ENCODE measurements at places on chromosomes 11 and 22.
A peak's percentile ranks its signal among the peaks of the same experiment; 100 is the strongest.

DNA sequence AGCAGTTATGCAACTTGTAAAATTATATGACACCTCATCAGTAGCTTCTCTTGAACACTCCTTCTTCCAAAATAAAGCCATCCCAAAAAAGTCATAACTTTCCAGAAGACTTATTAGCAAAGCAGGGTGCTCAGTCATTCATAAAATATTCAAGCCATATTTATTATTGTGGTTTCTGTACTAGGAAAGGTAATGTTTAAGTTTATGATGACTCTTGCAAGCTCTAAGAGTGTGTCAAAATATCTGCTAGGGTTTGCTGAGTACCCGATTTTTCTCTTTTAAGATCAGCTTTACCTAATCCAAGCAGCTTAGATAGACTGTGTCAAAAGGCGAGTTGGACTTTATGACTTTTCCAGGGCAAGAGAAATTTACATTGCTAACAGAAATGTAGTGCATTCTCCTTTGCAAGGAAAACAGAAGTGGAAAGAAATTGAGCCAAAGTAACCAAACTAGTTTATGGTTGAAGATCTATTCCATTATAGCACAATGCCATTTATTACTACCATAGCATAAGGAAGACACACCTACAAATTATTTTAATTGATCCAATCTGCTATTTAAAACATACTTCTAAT, 98.0 kb upstream of the SOX6 start:
- DNase-seq, result no peak

DNA sequence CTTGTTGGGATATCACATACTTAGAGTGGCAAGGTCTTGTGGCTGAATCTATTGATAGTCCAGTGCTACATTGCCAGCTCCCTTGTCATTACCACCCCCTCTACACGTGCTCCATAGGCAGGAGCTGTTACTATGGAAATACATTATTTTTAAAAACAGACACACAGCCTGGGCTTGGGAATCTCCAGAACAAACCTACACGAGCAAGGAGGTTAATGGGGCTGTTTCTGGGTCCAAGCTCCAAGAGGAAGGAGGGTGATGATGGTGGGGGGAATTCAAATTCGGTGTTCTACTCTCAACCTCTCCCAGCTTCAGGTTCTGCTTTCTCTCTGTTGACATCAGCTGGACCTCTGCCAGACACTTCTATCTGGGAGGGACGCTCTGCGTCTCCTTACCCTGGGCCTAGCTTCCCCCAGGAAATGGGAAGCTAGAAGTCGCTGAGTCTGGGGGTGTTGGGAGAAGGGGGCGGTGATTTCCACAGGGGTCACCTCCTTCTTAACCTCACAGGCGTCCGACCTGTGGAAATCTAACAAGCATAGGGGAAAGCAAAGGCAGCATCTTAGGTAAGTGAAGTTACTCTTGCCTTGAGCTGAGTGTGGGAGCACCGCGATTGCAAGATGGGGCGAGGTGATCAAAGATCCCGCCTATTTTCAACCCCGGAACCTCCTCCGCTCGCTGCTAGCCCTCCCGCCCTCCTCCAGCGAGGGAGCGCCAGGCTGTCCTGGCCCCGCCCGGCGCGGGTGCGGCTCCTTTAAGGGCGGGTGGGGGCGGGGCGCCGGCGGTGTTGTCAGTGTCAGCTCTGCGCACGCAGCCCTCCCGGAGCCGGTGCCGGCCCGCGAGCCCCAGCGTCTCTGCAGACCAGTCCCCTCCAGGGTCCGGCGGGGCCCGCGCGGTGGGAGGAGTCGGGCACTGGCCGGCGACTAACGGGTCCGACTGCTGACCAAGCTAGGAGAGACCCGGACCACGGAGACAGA, at the start of gene C2CD2L:
TSS of gene C2CD2L (plus strand) at position 781 of the 974 bp plus-strand sequence. CDS start 398 bp downstream, outside the sequence.
- peak; percentile 89 for DNase-seq

GRCh38 chr11:8096575-8096974, 15.6 kb downstream of the TUB start:
- DNase-seq, result no peak

- no peak for DNase-seq
Observed at GRCh38 chr11:20015101-20015500, 145.2 kb downstream of the DBX1 start.

GRCh38 chr11:126495281-126496220, 140.1 kb downstream of the ST3GAL4 start:
- DNase-seq, result no peak

- no peak for DNase-seq
Observed at GRCh38 chr11:125494974-125495725, 915 bp downstream of the FEZ1 start.

DNA sequence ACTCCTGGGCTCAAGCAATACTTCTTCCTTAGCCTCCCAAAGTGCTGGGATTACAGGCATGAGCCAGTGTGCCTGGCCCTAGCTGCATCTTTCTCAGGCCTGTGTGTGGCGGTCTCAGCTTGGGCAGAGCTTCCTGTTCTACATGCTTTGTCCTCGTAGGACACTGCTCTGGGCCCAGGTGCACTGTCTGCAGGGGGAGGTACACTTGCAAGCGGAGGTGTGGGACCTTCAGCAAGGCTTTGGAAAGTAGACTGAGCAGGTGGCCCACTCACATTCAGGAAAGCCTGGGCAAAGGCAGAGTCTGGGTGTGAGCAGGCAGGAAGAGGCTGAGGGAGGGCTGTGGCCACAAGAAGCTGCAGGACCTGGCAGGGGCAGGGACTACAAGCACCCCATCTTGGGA, 33.6 kb upstream of the SUSD2 start:
- DNase-seq, result no peak

DNA sequence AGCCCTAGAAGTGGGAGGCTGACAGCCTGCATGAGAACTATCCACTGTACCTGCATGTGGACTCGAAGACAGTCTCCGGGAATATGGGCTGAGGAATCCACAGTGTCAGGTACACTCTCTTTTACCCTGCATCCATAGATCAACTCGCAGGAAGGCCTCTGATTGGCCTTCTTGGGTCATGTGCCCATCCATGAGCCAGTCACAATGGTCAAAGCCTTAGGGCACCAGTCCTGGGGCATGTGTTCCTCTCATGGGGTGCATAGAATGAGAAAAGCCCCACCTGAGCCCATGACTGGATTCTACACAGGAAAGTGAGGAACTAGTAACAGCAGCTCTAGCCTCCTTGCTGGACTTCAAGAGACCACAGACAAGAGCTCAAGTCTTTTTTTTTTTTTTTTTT, 10.6 kb downstream of the ART1 start:
- DNase-seq, result no peak

DNA sequence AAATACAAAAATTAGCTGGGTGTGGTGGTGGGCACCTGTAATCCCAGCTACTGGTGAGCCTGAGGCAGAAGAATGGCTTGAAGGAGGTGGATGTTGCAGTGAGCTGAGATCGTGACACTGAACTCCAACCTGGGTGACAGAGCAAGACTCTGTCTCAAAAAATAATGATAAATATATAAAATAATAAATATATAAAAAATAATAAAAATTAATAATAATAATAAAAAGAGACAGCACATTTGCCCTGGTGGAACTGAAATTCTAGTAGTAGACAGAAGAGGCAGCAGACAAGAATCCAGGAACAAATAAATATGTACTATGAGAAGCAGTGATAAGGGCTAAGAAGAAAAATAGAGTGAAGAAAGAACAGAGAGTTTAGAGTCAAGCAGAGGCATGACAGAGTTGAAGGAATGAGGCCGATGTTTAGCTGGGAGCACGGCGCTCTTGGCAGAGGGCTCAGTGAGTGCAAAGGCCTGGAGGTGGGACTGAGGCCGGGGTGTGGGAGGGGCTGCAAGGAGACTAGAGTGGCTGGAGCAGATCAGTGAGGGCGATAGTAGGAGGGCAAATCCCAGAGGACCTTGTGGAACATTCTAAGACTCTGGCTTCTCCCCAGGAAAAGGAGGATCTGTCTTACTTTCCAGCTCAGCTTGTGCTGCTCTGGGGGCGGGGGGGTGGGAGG, 410.3 kb downstream of the MN1 start:
- DNase-seq, result no peak
